ENCODE measurements at places on chromosomes 5 and 9. TPM values are rescaled to one million over a fixed set of nuclear protein-coding genes. Genes with fewer than 3 reads are reported as not detected.

DNA sequence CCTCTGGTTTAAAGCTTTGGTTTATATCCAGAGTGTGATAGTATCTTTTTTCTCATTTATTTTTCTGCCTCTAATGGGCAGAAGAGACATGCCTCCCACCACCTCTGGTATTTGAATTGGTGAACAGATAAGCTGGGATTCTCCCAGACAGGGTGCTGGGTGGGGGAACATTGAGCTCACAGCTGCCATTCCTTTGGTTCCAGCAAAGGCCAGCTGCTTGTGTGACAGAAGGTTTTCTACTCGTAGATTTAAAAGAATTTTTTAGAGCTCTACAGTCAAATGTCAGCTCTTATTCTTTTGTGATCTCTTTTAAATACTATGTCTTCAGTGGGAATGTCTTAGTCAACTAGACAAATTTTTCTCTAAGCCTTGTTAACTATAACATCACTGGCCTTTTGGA lies 54.7 kb upstream of the ADAMTS16 start:
- no peak overlapping the region for H3K4me3 ChIP-seq
- no peaks in the 10 kb centered on the region for H3K27me3 ChIP-seq
- no peak overlapping the region for H3K27ac ChIP-seq
- no peaks in the 10 kb centered on the region for H3K36me3 ChIP-seq
- DNase-seq, result peak; percentile 45

GRCh38 chr5:39024884-39025283 lies 49.3 kb downstream of the RICTOR start:
- no peak overlapping the region for H3K27ac ChIP-seq
- H3K4me3 ChIP-seq, result no peak overlapping the region
- peaks cover 6% of the 10 kb centered on the region for H3K36me3 ChIP-seq
- no peaks in the 10 kb centered on the region for H3K27me3 ChIP-seq
- DNase-seq, result no peak

GRCh38 chr5:159212657-159213462 lies 3.5 kb upstream of the RNF145 start:
- H3K36me3 ChIP-seq, result no peaks in the 10 kb centered on the region
- H3K27ac ChIP-seq, result no peak overlapping the region
- no peaks in the 10 kb centered on the region for H3K27me3 ChIP-seq
- DNase-seq, result no peak
- H3K4me3 ChIP-seq, result no peak overlapping the region
- peaks cover 4% of the 10 kb centered on the region for H3K4me1 ChIP-seq

DNA sequence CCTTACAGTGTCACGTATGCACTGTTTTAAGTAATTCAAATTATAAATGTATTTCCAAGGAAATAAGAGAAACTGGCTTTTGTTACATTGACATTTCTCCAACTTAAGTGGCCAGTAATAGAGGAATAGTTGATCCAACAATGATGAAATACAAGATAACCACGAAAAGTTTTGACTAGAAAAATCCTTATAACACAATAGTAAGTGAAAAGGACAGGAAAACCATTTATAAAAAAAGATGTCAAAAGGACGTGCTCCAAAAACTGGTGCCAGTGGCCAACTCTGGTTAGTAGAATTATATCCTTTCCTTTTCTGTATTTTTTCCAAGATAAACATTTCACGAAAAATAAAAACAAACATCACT lies 210.9 kb downstream of the GAPVD1 start:
- no peak overlapping the region for H3K4me3 ChIP-seq
- peak overlapping the region; percentile 76 for H3K27ac ChIP-seq
- no peaks in the 10 kb centered on the region for H3K27me3 ChIP-seq
- H3K4me1 ChIP-seq, result peaks cover 34% of the 10 kb centered on the region

DNA sequence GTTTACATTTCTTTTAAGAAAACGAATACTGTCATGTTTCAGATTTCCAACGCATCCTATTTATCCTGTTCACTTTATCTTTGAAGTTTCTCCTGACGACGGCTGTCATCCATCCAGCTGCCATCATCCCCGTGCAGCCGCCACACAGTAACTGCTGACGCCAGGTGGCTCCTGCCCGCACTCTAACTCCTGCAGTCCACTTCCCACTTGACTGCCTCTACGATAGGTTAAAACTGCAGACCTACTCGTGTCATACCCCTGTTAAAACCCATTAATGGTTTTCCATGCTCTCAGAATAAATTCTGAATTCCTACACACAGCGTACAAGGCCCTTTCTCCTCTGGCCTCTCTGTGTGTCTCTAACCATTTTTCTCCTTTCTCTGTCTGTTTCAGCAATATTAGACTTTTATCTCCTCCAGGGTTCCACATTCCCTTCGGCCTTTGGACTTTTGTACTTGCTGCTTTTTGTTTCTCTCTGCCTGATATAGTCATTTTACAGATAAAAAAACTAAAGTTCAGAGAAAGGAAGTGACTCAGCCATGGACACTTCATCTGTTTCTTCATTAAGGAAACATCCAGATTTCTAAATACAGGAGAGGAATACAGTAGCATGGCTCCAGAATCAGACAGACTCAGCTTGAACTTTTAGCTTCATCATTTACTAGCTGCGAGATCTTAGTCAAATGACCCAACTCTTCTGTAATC lies 84.9 kb downstream of the ADAMTS12 start:
- H3K27me3 ChIP-seq, result no peaks in the 10 kb centered on the region
- no peak overlapping the region for H3K4me3 ChIP-seq
- H3K27ac ChIP-seq, result no peak overlapping the region
- H3K4me1 ChIP-seq, result no peaks in the 10 kb centered on the region
- no peaks in the 10 kb centered on the region for H3K36me3 ChIP-seq

- no peak overlapping the region for H3K27ac ChIP-seq
- peaks cover 4% of the 10 kb centered on the region for H3K4me1 ChIP-seq
- H3K36me3 ChIP-seq, result no peaks in the 10 kb centered on the region
- no peak overlapping the region for H3K4me3 ChIP-seq
- DNase-seq, result no peak
These were observed 339.7 kb downstream of the TMEM232 start for GRCh38 chr5:110386782-110387181.

DNA sequence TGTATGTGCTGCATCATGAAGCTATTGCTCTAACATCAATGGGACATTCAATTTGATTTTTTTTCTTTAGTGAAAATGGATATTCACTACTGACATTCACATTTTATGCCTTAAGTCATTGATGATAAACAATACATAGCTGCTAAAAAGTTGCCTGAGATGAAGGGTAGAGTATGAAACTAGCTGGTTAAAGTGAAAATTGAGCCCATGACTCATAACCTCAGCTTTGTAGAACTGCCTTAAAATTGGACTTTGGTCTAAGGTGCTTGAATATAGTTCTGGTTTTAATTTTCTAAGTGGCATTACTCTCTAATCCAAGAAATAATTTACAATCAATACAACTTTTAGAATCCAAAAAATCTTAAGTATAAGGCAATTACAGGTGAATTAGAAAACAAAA lies 740.4 kb upstream of the RIOK2 start:
- no peak for DNase-seq
- H3K27me3 ChIP-seq, result no peaks in the 10 kb centered on the region
- no peak overlapping the region for H3K4me3 ChIP-seq
- peaks cover 7% of the 10 kb centered on the region for H3K4me1 ChIP-seq

DNA sequence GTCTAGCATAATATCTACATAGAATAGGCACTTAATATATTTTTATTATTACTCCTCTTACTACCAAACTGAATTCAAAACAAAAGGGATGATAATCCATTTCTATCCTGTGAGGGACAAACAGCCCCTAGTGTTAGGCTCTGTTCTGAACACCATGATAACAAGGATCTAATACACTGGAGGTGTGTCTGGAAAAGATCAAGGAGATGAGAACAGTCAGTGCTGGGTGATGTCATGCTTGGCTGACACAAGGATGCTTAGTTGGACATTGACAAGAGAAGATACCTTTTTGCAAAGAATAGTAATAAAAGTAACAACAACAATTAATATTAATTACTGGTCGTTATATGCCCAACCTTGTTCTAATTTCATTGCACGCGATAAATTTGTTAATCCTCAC lies 458.7 kb downstream of the EBF1 start:
- no peaks in the 10 kb centered on the region for H3K4me1 ChIP-seq
- H3K27me3 ChIP-seq, result no peaks in the 10 kb centered on the region
- DNase-seq, result no peak
- no peak overlapping the region for H3K4me3 ChIP-seq
- no peak overlapping the region for H3K27ac ChIP-seq
- no peaks in the 10 kb centered on the region for H3K36me3 ChIP-seq

- no peak overlapping the region for H3K4me3 ChIP-seq
- H3K27ac ChIP-seq, result no peak overlapping the region
- peaks cover 18% of the 10 kb centered on the region for H3K4me1 ChIP-seq
- DNase-seq, result no peak
- peaks cover 83% of the 10 kb centered on the region for H3K36me3 ChIP-seq
These were observed 70.4 kb downstream of the MVB12B start for GRCh38 chr9:126397056-126397455.

- no peak overlapping the region for H3K4me3 ChIP-seq
- no peak for DNase-seq
- no peaks in the 10 kb centered on the region for H3K27me3 ChIP-seq
- H3K27ac ChIP-seq, result no peak overlapping the region
- H3K4me1 ChIP-seq, result no peaks in the 10 kb centered on the region
- no peaks in the 10 kb centered on the region for H3K36me3 ChIP-seq
These were observed 233.1 kb downstream of the RASEF start for GRCh38 chr9:82829818-82830217.

- DNase-seq, result no peak
- H3K4me3 ChIP-seq, result peak overlapping the region; percentile 94
- peaks cover 5% of the 10 kb centered on the region for H3K27me3 ChIP-seq
- H3K36me3 ChIP-seq, result no peaks in the 10 kb centered on the region
- peak overlapping the region; percentile 94 for H3K27ac ChIP-seq
These were observed 7.6 kb downstream of the PTCH1 start for GRCh38 chr9:95508968-95509850.

DNA sequence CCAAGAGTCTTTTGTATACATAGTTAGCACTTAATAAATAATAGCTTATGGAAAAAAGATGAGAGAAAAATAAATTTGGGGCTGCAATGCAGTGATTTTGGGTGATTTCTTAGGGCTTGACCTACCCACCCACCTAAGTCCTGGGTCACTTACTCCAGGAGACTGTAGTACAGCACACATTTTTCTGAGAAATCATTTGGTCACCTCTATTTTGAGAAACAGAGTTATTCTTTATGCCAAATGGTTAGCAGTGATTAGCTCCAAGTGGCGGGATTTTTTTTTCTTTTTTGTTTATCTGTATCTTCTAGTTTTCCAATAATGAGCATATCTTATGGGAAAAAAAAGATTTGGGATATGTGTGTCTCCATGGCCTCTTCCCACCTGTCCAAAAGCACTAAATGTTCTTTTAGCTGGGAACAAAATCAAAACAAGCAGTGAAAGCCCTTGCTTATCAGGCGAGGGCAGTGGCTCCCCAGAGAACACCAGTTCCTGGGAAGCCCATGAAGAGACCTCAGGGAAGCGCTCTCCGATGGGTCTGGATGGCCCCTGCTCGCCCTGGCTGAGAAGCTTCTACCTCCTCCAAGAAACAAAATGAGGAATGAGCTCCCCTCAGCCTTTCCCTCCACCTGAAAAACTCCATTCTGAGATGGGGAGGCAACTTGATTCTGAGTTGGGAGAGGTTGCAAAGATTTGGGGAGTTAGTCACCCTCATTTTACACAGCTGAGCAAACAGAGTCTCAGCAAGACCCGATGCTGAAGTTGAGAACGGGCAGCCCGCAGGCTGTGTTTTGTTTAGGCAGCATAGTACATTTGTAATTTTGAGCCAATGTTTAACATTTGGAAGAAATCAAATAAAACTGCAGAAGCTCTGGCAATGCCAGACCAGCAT lies 69.9 kb downstream of the CYFIP2 start:
- DNase-seq, result no peak
- H3K4me1 ChIP-seq, result peaks cover 5% of the 10 kb centered on the region
- H3K4me3 ChIP-seq, result no peak overlapping the region

- H3K4me3 ChIP-seq, result no peak overlapping the region
- no peaks in the 10 kb centered on the region for H3K27me3 ChIP-seq
- peaks cover 9% of the 10 kb centered on the region for H3K4me1 ChIP-seq
- DNase-seq, result no peak
- H3K36me3 ChIP-seq, result no peaks in the 10 kb centered on the region
- no peak overlapping the region for H3K27ac ChIP-seq
These were observed 112.5 kb downstream of the FAM174A start for GRCh38 chr5:100647461-100648230.

GRCh38 chr9:115305543-115305942 lies 187.6 kb upstream of the TNC start:
- no peaks in the 10 kb centered on the region for H3K4me1 ChIP-seq
- H3K4me3 ChIP-seq, result no peak overlapping the region
- no peaks in the 10 kb centered on the region for H3K36me3 ChIP-seq
- DNase-seq, result no peak
- H3K27me3 ChIP-seq, result no peaks in the 10 kb centered on the region

DNA sequence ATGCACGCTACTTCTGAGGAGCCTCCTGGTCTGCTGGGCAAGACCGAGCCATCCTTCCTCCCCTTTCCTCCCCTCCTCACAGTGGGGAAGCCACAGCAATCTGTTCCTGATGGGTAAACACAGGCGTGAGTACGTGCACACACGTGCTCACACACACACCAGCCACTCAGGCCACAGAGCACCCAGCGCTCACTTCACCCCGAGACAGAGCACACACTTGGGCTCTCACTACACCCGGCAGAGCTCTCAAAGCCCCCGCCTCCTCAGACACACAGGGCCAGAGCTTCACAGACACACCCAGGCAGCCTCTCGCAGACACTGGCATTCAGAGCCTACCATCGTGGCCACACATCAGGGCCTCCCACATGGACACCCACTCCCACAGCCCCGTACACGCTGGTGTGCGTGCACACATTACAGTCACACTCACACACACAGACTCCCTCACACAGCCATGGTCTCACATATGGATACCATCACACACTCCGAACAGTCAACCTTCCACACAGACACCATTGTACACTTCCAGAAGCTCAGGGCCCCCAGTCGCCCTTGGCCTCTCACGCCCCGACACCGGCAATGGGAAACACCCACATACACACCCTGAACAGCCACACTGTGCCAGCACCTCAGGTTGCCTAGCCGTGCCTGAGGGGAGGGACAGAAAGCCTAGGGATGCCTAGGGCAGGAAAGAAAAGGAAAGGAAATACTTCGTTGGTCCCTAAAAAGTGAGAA lies 13.5 kb downstream of the CNTFR start:
- DNase-seq, result no peak
- H3K27me3 ChIP-seq, result peaks cover 22% of the 10 kb centered on the region
- H3K27ac ChIP-seq, result no peak overlapping the region
- no peaks in the 10 kb centered on the region for H3K36me3 ChIP-seq
- H3K4me3 ChIP-seq, result no peak overlapping the region
- peaks cover 33% of the 10 kb centered on the region for H3K4me1 ChIP-seq

GRCh38 chr9:32742296-32742695 lies 41.0 kb upstream of the TMEM215 start:
- no peak overlapping the region for H3K27ac ChIP-seq
- no peaks in the 10 kb centered on the region for H3K36me3 ChIP-seq
- peak; percentile 39 for DNase-seq
- no peak overlapping the region for H3K4me3 ChIP-seq
- H3K4me1 ChIP-seq, result no peaks in the 10 kb centered on the region
- H3K27me3 ChIP-seq, result no peaks in the 10 kb centered on the region

RASA1 gene
- 23.7 TPM for total RNA-seq

LHX6 gene
- 3.3 TPM for total RNA-seq

MPDZ gene
- 105 TPM for total RNA-seq

CREB3 gene
- 82.4 TPM for total RNA-seq

Measured in esophagus muscularis mucosa (tissue), 4 donors.